Activated CD8-positive, alpha-beta memory T cell treated with anti-CD3 and anti-CD28 coated beads, Interleukin-2, amount 50 U/mL, for 48 hours (primary cell): ENCODE measurements at places on chromosomes 11 and 22.

DNA sequence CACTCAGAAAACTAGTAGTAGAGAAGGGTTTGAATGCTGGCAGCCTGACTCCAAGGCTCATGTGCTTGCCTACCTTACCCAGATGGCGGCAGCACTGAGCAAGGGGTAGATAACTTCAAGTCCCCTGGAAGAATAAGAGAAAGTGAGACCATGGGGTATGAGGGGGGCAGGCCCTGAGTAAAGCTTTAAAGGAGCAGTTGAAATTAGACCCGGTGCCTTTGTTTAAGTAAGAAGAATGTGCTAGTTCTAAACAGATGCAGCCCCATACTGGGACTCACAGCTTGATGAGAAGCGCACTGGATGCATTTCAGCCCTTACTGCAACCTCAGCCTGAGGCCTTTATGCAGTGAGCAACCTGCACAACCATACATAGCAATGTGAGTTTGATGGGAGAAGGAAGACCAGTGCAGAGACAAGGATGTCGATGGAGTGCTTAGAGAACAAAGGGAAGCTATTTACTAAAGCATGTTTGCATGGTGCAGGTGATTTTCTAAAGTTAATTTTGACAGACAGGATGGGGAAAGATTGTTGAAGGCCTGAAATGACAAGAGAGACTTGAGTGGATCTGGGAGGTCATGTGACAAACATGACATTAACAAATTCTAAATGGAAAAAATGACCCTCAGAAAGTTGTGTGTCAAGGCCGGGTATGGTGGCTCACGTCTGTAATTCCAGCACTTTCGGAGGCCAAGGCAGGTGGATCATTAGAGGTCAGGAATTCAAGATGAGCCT is 27.1 kb upstream of the TMA7B start:
- DNase-seq = no peak

- DNase-seq = no peak
These were observed 23.5 kb upstream of the BLID start for GRCh38 chr11:122139595-122139866.

GRCh38 chr11:69344570-69345145 is 50.7 kb downstream of the MYEOV start:
- peak; percentile 17 for DNase-seq

GRCh38 chr11:133082453-133082781 is 449.9 kb downstream of the OPCML start:
- no peak for DNase-seq

DNA sequence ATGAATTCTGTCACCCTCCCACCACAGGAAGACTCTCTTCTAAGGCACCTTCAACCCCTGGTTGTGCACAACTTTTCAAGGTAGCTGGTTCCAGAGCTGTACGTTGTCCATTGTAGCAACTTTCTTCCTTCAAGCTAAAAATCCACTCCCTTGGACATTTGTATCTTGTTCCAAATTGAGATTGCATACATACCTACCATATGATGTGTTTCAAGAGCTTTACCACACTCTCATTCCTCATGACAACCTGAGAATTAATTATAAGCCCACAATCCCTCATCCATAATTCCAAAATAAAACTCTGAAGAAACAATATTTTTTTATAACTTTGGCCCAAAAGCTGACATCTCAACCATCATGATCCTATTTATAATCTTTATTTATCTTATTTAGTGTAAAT is 3.0 kb downstream of the OR52W1 start:
- no peak for DNase-seq

- DNase-seq = no peak
These were observed 17.7 kb downstream of the RCN1 start for GRCh38 chr11:32108576-32108975.

DNA sequence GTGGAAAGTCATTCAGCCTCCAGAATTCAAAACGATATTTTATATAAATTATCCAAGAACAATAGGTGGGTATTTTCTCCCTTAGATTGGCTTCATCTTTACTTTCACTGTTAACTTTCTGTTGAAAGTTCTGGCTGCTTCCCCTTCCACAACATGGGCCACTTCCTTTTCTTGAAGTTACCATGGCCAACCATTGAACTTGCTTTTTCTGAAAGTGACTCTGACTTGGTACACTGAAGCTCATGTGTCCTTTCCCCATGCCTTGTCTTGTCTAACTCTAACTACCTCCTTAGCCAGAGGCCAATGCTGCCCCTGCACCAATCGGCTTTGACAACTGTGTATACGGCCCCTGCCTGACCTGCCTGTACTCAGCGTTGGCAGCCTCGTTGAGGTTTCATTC is 225.2 kb downstream of the FAT3 start:
- DNase-seq = no peak

DNA sequence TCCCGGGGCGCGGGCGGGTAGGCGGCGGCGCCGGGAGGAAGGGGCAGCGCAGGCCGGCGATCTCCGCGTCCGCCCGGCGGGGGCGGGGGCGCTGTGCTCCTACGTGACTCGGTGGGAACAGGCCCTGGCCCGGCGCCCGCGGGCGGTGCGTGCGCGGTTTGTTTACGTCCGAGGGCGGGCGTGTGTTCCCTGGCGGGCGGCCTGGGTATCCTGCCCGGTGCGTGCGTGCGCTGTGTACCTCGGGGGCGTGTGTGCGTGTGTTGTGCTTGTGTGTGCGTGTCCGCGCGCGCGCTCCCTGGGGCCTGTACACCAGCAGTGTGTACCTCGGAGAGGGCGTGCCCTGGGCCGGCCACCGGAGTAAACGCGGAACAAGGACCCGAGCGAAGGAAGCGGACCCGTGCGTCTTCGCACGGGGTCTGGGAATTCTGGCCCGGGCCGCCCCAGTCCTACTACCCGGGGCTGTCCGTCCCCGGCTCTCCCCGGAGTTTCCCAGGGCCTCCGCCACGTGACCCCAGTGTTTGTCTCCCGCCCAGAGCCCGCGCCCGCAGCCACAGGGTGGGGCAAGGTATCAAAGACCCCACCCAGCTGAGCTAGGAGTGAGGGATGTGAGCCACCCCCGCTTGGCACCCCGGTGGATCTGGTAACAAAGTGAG is 769 bp downstream of the MAFF start:
- peak; percentile 83 for DNase-seq

- no peak for DNase-seq
These were observed 297.3 kb downstream of the TBC1D22A start for GRCh38 chr22:47059701-47060161.

GRCh38 chr11:65298655-65299179 is 15.9 kb upstream of the CDC42EP2 start:
- no peak for DNase-seq

DNA sequence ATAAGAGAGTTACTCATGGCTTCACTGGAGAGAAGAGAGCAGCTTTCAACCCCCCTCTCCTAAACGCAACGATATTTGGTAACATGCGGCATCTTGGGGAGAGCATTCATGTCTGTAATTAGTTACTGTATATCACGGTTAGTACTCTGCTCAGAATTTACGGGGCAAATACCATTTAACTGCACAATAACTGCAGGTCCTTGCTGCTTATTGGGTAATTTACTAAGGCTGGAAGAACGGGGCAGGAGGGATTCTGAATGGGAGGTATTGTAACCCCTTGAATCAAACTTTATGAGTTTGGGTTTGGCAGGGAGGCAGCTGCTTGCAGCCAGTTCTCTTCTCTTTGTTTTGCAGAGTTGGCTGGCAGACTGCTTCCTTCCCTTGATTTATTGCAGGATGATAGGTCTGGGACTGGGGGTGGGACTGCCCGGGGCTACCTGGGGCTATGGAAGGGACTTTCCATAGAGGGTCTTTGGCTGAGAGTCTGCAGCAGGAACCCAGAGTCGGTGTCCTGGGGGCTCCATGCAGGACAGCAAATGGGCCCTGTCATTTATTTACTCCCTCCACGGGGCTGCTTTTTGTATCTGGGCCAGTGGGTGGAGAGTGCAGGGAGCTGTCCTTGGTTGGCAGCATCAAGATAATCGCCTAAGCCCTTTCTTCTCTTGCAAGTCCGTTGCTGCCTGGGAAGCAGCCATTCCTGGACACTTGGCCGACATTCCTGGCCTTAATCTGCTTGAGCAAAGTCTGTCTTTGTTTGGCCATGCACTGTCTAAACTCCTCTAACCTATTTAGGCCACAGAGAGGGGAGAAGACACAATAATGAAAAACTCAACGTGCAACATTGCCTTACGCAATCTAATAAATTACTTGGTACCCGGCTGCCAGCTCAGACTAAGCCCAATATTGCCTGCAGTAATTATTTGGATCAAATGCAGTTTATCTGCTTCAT is 188.9 kb downstream of the ST3GAL4 start:
- DNase-seq = no peak

DNA sequence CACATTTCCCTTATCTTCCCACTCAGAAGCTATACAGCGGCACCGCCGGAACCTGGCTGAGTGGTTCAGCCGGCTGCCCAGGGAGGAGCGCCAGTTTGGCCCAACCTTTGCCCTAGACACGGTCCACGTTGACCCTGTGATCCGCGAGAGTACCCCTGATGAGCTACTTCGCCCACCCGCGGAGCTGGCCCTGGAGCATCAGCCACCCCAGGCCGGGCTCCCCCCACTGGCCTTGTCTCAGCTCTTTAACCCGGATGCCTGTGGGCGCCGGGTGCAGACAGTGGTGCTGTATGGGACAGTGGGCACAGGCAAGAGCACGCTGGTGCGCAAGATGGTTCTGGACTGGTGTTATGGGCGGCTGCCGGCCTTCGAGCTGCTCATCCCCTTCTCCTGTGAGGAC is 4.9 kb downstream of the NLRX1 start:
- no peak for DNase-seq

DNA sequence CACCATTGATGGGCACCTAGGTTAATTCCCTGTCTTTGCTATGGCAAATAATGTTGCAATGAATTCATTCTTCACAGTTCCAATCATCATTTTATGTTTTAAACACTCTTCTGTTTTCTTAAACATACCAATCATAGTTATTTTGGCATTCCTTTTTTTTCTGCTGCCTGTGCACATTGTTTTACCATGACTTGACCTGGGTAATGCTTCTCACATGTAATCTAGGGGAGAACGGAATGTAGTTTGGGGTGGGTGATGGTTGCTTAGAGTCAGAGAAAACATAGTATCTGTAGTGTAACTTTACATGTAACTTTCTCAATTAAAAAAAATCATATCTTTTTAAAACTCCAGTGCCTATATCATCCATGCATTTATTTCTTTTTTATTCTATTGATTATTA is 1945.3 kb upstream of the RAG2 start:
- no peak for DNase-seq

GRCh38 chr11:123537726-123538125 is 107.7 kb downstream of the GRAMD1B start:
- no peak for DNase-seq

DNA sequence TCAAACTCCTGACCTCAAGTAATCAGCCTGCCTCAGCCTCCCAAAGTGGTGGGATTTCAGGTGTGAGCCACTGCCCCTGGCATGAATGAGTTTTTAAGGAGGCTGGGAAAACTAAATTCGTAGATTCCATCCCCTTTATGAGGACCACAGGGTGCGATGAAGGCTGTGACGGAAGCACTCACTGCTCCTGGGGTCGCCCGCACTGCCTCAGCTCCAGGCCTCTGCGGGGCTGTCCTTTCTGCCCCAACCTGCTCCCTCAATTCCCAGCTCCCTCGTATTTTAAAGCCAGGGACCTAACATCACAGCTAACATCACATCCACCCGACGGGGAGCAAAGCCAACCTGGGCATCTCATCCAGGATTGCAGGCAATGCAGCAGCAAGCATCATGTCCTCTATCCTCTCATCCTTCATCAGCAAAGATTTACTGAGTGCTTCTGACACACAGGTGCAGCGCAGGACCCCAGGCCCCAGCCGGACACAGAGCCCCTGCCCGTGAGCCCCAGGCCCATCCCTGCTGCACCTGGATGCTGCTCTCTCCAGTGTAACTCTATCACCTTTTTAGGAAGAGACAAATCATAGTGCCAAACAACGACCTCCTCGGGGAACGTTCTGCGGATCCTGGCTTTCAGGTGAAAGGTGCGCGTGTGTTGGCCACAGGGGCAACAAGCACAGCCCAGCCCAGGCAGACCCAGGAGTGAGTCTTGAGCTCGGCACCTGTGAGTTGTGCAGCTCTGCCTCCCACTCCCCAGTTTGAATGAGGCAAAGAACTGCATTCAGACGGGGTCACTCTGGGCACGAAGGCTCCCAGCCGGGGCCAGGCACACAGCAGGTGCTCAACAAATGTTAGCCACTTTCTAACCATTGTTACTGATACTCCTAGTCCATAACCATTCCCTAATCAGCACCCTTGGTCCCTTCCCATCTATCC is 134.3 kb downstream of the CRYBB2 start:
- no peak for DNase-seq

GRCh38 chr11:99565333-99565732 is 544.6 kb downstream of the CNTN5 start:
- no peak for DNase-seq

DNA sequence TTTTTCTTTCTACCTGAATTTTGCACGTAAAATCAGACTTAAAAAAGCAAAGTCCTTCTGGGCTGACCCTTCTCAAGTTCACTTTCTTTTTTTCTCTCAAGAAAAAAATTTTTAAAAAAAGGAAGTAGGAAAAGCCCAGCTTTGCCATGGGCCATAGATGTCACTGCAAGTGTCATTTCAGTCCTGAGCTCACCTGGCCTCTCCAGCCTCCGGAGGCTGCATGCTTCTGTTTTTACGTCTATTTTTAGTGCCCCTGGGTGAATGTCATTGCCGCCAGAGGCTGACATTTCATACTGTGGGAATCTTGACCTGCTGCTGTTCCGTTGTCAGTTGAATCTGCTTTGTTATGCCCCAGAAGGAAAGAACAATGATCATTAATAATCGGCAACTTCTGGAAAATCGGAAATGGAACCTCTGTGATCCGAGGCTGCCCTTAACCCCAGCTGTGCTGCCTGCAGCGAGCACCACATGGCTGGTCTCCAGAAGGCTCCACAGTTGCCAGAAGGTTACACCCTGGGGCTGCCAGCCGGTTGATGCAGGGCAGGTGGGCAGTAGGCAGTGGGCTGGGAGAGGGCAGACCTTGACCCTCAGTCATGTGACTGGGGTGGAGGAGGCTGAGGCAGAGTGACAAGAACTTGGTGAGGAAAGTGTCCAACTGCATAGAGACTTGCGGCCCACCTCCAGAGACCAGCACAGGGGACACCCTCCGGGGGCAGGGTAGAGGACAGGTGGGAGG is 16.7 kb upstream of the MYEOV start:
- DNase-seq = no peak

GRCh38 chr11:35373284-35373933 is 45.9 kb downstream of the SLC1A2 start:
- DNase-seq = no peak

DNA sequence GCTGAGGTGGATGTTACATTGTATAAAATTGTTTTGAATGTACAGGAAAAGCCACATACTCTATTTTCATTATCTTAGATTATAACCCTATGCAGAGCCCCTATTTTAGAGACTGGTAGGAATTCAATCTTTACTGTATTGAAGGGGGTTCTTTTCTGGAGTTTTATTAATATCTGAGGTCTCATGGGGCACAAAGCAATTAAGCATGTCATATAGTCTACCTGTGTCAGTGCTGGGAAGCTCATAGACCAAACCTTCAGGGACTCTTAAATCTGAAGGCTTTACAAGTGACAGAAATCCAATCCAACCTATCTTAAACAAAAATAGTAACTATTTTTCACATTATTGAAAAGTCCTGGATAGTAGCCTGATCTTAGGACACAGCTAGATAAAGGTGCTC is 733.7 kb downstream of the NELL1 start:
- DNase-seq = no peak
